ENCODE measurements at places on chromosomes 2 and 18.

DNA sequence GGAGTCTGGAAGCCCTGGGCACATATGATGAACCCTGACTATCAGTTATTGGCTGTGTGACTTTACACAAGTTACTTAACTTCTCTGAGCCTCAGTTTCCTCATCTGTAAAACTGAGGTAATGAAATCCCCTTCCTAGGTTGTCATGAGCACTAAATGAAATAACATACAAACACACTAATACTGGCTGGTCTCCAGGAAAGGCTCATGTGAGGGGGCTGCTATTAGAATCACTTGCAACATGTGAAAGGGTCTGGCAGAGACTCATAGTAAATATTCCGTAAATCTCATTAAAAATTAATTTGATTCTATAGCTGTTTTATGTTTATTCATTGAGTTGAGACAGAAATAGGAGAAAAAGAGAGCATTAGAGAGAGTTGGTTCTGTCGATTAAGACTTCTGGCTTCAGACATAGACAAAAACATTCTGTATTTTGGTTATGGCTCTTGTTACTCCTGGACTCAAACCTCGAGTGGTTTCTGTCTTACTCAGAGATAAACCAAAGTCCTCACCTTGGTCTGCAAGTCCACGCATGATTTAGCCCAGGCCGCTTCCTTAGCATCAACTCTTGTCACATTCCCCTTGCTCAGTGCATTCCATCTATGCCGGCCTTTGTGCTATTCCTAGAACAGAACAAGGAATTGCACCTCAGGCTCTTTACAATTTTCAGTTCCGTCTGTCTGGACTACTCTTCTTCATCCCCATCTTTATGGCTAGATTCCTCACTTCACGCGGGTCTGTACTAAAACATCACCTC is 139.1 kb downstream of the NXPH2 start:
- DNase-seq = no peak

GRCh38 chr2:138306626-138307025 is 194.9 kb upstream of the SPOPL start:
- no peak for DNase-seq

DNA sequence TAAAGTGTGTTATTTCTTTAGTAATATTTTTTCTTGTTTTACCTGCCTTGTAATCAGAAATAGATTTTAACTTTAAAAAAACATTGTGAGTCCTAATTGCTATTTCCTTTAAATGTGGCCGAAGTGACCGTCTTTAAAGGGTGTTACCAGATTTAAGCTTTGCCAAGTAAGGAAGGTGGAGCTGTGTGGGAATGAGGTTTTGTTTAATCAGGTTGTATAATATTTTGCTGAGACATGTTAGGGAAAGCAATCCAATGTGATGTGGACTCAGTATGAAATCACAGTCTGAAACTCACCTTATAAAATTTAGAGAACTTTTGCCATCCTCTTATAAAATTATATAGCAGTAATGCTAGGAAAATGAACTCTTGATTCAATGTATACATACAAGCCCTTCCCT is 32.9 kb upstream of the ITPRID2 start:
- DNase-seq = no peak

GRCh38 chr2:68287580-68288441 is 31.9 kb downstream of the CNRIP1 start:
- peak; percentile 77 for DNase-seq

DNA sequence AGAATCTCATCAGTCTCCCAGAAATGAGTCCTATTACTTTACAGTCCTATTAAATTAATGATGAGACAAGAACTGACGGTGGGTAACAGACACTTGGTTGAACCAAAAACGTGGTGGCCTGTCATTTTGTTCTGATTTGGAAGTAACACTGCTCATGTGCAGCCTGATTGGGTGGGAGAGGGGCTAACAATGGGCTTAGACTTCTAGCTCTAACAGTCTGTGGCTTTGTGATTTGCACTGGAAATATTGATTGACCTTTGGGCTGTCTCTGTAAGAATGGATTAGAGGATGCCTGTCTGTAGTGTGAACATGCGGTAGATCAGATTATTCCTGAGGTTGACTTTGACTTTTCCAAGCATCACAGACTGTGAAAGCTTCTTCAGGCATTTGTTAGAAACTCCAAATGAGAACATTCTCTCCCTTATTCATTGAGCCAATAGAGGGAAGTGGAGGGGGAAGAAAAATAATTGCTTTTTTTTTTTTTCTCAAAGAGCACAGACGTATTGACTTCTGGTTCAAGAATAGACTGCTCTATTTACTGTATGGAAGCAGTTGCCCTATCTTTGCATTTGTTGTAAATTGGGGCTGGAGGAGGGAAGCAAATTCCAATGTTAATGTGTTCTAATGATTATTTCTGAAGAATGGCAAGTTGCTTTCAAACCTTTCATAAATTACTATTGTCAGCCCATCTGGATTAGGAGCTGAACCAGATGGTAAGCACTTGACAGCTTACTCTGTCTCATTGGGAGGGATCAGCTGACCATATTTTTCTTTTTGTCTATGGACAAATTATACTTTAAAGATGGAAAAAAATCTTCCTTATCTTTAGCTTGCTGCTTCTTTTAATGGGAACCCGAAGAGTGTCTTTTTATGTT is 85.8 kb upstream of the TTN start:
- no peak for DNase-seq

- no peak for DNase-seq
Observed at GRCh38 chr2:217555081-217555876, 447.5 kb downstream of the TNS1 start.

DNA sequence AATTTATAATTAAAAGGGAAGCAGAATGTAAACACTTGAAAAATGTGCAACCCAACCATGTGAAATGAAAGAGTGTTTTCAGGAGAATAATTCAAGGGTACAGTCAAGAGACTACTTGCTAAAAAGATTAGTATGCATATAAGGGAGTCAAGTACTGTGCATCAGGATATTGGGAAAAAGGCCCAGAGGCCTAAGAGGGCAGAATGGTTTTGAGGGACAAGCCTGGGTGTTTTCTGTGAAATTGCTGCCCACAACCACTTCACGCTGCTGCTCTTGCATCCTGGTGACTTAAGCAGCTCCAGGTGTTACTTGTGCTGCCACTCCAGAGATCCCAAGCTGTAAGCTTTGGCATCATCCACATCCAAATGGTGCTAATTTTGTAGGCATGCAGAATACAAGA is 165.2 kb downstream of the AGPS start:
- no peak for DNase-seq

GRCh38 chr2:176096986-176097819 is 2.4 kb upstream of the HOXD12 start:
- DNase-seq = peak; percentile 85

- DNase-seq = peak; percentile 64
Observed at GRCh38 chr2:232418466-232419244, 12.0 kb downstream of the ALPG start.
